ENCODE measurements at places on chromosomes 4 and X.

GRCh38 chr4:99720206-99720605 lies 62.6 kb upstream of the C4orf54 start:
- DNase-seq: no peak

- no peak for DNase-seq
Observed at GRCh38 chrX:111086591-111087006, 9.4 kb upstream of the PAK3 start.

DNA sequence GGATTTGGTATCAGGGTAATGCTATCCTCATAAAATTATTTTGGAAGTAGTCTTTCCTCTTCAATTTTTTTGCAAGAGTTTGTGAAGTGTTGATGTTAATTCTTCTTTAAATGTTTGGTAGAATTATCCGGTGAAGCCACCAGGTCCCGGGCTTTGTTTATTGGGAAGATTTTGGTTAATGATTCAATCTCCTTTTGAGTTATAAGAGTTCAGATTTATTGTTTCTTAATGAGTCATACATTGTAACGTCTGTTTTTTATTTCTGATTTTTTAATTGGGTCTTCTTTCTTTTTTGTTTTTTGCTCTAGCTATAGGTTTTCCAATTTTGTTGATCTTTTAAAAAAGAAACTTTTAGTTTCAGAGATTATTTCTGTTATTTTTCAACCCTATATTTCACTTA lies 412.3 kb downstream of the PDGFC start:
- no peak for DNase-seq

- DNase-seq: no peak
Observed at GRCh38 chr4:66062044-66062443, 391.8 kb upstream of the EPHA5 start.

- DNase-seq: no peak
Observed at GRCh38 chr4:100367451-100367850, 150.4 kb downstream of the EMCN start.

- no peak for DNase-seq
Observed at GRCh38 chr4:78074759-78075158, 17.6 kb downstream of the FRAS1 start.

GRCh38 chr4:158816955-158817354 lies 48.1 kb downstream of the FNIP2 start:
- no peak for DNase-seq

GRCh38 chr4:7032596-7032995 lies 10.6 kb upstream of the TADA2B start:
- no peak for DNase-seq

- no peak for DNase-seq
Observed at GRCh38 chr4:5784960-5785611, 74.1 kb downstream of the EVC start.

DNA sequence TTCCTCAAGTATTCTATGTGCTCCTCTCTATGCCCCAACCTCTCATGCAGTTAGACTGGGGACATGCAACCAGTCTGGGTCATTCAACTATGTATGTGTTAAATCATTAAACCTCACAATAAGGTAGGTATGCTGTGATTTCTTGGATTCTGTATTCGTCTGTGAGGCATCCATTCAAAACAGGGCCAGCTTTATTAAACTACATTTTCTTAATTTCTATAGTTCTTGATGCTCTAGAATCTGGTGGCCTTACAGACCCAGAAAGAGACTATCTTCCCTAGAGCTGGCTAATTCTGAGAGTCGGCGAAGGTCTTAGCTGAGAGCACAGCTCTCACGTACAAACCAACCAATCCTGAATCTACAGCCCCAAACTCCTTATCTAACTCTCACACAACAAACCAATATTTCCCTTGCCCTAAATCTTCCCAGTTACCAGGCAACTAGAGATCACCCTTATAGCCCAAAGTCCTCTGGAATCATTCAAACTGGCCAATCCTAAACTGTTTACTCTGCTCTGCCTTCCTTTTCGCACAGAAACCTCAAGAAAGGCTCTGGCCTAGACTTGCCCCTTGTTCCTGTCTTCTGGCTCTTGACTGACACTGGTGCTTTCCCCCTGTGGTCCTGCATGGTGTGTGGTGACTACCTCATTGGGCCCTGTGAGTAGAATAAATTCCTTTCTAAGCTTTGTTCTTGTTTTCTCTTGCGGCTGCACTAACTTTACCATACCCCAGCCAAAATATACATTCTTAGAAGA lies 203.5 kb upstream of the TET2 start:
- no peak for DNase-seq

GRCh38 chr4:185119927-185120630 lies 23.0 kb upstream of the SLC25A4 start:
- DNase-seq: no peak

DNA sequence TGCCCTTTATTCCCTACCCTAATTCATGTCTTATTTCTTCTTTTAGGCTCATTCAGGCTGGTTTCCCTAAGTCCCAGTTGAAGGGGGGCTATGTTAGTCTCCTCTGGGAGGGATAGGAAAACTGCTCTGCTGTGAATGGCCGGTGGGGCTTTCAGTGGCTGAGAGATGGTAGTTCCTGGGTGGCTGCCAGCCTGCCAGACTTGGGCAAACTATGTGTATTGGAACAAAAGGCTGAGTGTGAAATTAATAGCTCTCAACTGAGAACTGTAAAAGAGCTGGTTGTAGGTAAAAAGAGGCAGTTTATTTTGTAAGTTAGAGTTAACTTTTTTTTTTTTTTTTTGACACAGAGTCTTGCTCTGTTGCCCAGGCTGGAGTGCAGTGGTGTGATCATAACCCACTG lies 28.8 kb downstream of the ARHGAP10 start:
- DNase-seq: no peak

GRCh38 chr4:170015285-170015684 lies 10.9 kb downstream of the MFAP3L start:
- DNase-seq: no peak

DNA sequence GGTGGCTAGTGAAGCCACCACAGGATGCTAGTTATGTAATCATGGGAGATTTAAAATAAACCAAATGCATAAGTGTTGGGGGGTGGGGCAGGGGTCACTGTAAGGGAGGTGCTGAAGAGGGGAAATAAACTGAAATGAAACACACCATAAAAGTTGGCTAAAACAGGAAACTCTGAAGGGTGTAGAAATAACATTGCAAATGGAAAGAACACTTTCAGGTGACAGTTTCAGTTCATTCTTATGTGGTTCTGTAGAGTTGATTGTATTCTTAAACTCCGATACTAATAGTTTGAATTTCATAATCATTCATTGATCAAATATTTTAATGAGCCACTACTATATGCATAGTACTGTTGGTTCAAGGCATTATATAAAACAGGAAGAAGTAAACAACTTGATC lies 80.1 kb downstream of the HDAC8 start:
- no peak for DNase-seq

DNA sequence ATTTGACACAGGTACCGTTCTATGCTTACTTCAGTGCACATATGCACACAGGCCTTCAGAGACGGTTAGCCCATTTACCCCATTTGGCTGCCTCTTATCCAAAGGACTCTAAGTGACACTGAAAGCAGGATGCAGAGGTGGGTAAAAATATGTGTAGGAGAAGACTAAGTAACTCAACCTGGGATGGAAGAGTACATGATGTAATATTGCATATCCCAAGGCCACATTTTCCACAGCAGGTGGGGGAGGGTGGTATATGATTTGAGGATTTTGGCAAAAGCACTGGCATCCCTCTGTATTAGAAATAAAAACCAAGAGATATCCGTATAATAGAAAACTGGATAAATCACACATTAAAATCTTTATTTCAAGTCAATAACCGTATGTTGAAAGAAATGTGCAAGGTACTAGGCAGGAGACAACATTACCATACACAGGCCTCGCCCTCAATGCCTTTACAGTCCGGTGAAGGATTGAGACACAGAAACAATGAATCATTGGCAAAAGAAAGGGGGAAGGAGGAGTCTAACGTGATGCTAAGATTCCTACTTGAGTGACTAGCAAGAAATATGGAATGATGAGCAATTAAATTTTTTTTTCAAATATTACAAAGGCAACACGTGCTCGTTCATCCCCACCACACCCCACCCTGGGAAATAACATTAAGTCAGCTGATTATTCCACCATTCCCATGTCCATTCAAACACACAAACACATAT lies 161.0 kb upstream of the RASGEF1B start:
- DNase-seq: no peak

- DNase-seq: no peak
Observed at GRCh38 chrX:147735364-147735763, 176.4 kb upstream of the FMR1 start.
